ENCODE measurements at places on chromosomes 11 and 22. TPM values are rescaled to one million over a fixed set of nuclear protein-coding genes. Genes with fewer than 3 reads are reported as not detected.

Gene OR4C6
- total RNA-seq, result not detected

Gene GLYAT
- not detected for total RNA-seq

Gene PARVA
- total RNA-seq, result 5.0 TPM

Gene NUP98
- 101 TPM for total RNA-seq

Gene CSTPP1
- 109 TPM for total RNA-seq

Gene PLA2G3
- not detected for total RNA-seq

Gene COX8A
- 194 TPM for total RNA-seq

Gene SLC6A5
- not detected for total RNA-seq

Gene SCT
- total RNA-seq, result not detected

Gene CCDC82
- total RNA-seq, result 108 TPM

Gene MRGPRX4
- not detected for total RNA-seq

Gene KIF18A
- 8.1 TPM for total RNA-seq

Gene TSPAN32
- not detected for total RNA-seq

Gene PNPLA3
- 23.8 TPM for total RNA-seq

Gene CD6
- total RNA-seq, result not detected

Gene CREBZF
- total RNA-seq, result 151 TPM

Gene AASDHPPT
- total RNA-seq, result 231 TPM

Gene FGF19
- not detected for total RNA-seq

Gene GALNT18
- total RNA-seq, result 22.8 TPM

Gene SCGB1A1
- total RNA-seq, result not detected

Gene MYRF
- total RNA-seq, result 2.8 TPM
